ENCODE measurements at places on chromosomes 4 and X.

- no peak for DNase-seq
These were observed 76.7 kb downstream of the SHROOM2 start for GRCh38 chrX:9862953-9863352.

DNA sequence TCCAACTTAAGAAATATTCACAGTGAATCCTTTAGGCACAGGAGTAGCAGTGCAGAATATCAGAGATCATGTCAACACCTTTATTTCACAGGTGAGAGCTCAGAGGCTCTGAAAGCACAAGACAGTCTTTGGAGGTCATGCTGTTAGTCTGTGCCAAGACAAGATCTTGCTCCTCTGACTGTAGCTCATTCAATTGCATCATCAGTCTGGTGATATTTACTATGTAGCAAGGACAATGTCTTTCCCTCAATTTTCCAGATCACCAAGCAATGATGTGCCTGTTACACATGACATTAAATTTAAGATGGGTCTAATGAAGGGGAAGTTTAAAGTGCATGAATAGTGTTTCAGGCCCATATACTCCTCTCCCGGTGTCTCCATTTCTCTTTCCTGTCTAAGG, 277.5 kb downstream of the IL15 start:
- no peak for DNase-seq

- DNase-seq, result no peak
These were observed 114.2 kb downstream of the ZNF827 start for GRCh38 chr4:145824463-145824862.

GRCh38 chrX:2664502-2664901, 26.6 kb upstream of the CD99 start:
- no peak for DNase-seq

DNA sequence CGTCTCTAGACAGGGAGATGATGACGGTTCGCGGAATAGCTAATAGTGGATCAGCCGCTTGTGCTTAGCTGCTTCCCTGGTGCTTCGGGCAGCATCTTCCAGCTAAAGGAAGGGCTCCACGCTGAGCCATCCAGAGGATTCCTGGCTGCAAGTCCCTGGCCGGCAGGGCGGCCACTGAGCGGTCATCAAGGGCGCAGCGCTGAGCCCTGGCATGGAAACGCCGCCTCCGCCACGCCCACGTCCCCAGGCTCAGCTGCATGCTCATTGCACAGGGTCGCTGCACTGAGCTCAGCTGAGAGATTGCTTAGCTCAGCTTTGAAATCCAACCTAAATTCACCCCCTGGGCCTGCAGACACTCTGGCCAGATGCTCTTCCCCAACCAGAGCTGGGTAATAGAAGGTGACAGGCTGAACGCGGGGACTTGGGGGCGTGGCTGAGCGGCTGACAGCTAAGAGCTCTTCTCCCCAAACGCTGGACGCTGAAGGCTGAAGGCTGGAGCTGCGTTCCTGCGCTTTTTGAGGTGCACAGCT, 118.2 kb upstream of the KIT start:
- DNase-seq, result no peak

- DNase-seq, result no peak
These were observed 221.3 kb upstream of the BMP3 start for GRCh38 chr4:80809039-80809729.

GRCh38 chr4:20311856-20312255, 60.2 kb downstream of the SLIT2 start:
- no peak for DNase-seq

- no peak for DNase-seq
These were observed 64.7 kb upstream of the PCDH10 start for GRCh38 chr4:133084421-133084820.

- no peak for DNase-seq
These were observed 495.4 kb downstream of the PACRGL start for GRCh38 chr4:21195682-21196081.

- DNase-seq, result no peak
These were observed 895 bp downstream of the ADGRL3 start for GRCh38 chr4:61200916-61201526.

- no peak for DNase-seq
These were observed 8.9 kb downstream of the XAGE1A start for GRCh38 chrX:52504551-52504950.

- no peak for DNase-seq
These were observed 43.7 kb downstream of the LDOC1 start for GRCh38 chrX:141133272-141133671.

GRCh38 chr4:38743866-38744265, 38.9 kb downstream of the TLR10 start:
- DNase-seq, result no peak

DNA sequence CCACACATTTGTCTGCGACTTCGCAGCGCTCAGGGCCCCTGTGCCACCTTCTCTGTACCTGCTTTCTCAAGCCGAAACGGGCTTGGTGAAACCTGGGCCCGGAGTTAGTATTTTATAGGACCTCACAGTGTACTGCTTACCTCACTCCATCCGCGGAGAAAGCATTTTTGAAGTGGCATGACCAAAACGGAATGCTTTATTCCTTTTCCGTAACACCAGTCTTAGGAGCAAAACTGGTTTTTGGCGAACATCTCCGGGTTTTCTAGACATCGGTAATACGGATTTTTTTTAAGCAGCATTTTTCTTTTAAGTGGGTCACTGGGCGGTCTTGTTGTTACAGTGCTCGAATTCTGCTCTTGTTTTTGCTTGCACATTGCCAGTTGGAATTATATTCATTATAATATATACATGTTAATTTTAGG, 3.6 kb downstream of the ZIC3 start:
- no peak for DNase-seq

- no peak for DNase-seq
These were observed 25.4 kb upstream of the SLAIN2 start for GRCh38 chr4:48315728-48316630.

DNA sequence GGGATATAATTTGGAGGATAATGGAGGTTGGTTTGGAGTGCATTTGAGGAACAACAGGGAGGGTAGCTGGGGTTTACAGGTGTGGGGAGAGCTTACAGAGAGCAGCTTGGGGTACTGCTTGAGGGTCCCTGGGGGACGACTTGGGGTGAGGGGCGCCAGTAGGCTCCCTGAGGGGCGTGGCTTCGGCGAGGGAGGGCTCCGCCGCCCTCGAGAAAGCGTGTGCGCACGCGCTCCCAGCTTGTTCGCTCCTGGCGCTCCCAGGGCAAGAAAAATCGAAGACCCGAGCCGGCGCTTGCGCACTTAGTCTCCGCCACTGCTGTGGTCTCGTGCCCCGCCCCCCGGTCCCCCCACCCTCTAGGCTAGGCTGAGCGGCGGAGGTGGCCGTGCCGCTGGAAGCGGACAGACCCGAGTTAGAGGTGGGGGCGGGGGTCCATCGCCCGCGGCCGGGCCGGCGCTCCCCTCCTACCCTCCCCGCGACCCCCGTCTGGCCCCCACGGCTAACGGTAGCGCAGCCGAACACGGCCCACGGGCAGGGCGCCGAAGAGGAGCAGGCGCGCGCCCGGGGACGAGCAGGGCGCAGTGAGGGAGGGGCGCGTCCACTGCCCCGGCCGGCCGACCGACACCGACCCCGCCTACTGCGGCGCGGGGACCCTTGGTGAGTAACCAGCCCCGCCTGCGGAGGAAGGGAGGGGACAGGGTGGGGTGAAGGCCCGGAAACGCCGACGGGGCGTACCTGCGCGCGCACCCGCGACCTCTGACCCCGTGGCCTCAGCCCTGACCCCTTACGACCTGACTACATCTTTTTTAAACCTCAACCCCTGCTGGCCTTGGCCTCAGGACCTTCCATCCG, 5.4 kb upstream of the CCDC120 start:
- peak; percentile 41 for DNase-seq

DNA sequence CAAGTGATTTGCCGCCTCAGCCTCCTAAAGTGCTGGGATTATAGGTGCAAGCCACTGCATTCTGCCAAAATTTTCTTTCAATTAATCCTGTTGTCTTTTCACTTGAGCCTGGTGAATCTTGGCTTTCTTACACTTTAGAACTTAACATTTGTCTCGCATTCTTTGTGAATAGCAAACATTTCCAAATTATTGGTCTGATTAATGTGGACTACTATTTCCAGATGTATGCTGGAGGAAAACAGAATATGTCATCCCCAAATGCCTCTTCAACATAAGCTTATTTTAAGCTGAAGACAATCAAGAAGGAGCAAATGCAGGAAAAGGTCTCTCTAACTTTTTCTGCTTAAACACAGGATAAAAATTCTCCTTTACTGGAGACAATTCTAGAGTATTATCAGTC, 233.4 kb downstream of the PPP4R3C start:
- no peak for DNase-seq
